ENCODE measurements at places on chromosomes 3 and 15.
A peak's percentile ranks its signal among the peaks of the same experiment; 100 is the strongest.

DNA sequence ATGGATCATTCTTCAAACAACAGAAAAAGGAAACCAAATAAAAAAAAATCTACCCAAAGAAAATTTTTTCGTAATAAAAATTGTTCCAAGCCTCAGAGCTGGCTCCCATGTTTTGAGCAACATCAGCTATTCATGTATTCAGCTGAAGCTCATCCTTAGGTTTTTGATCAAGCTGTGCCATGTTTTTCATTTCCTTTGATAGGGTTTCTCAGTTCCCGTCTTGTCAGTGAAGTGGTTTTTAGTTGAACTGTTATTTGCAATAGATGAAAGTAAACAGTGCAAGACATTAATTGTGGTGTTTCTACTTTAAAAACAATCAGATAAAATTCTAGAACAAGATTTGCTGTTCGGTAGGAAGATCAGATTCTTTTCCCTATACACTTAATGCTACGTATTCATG, 55.4 kb upstream of the SPTSSB start:
- no peak for DNase-seq

- no peak for DNase-seq
Observed at GRCh38 chr15:58793862-58794261, 22.8 kb downstream of the MINDY2 start.

DNA sequence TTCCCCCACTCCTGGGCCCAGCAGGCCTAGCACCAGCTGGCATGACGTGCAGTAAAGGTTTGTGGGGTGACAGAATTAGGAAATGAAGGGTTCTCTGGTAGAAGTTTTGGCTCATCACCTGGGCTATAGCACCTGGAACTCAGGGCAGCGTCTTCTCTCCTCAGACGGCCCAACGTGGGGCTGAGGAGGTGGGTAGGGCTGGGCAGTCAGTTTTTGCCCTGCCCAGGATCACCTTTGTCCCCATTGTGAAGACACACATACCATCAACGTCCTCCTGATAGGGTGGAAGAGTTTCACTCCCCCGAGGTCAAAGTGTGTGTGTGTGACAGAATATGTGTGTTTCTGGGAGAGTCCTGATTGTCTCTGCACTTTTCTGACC, 12.1 kb downstream of the KBTBD13 start:
- DNase-seq, result no peak

DNA sequence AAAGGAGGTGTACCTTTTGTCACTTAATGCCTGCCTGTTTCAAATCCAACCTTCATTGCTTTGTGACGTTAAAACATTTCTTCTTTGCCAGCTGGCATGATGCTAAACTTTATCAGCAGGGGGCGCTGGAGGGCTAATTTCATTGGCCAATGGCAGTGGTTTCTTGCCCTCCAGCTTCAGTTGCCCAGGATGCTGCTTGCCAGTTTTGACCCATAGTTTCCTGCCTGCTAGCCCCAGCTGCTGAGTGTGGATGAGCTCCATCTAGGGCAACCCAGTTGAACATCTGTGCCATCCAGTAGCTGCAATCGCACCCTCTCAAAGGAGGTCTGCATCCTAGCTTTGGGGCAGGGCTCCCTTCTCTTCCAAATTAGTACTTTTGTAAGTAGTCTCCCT, 22.1 kb downstream of the ACKR2 start:
- peak; percentile 88 for DNase-seq

DNA sequence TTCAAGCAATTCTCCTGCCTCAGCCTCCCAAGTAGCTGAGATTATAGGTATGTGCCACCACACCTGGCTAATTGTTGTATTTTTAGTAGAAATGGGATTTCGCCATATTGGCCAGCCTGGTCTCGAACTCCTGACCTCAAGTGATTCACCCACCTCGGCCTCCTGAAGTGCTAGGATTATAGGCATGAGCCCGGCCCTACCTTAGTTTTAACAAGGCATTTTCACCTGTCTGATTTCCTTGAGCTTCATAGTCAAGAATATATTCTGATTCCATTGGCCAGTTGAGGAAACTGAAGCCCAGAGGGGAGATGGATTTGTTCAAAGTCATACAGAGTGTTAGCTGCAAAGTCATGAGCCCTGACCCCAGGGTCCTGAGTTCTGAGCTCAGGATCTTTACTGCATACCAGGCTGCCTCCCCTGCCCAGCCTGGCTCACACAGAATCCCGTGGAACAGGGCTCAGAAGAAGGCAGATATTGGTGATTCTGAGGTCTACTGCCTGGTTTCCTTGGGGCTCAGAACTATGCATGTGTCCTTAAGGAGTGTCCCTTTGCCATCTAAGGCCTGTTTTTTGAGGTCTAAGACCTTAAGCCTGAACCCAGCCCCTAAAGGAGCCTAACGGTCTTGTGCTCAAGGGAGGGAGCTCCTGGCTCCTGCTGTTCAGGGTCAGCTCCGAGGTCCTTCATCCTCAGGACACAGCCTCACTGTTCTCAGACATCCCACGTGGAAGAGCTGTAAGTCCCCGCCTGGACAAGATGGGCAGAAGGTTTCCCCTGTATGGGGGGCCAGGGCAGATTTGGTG, 134.4 kb downstream of the SMAD6 start:
- DNase-seq, result no peak
